MCF 10A (cell line): ENCODE measurements at places on chromosomes 16 and 17.
A peak's percentile ranks its signal among the peaks of the same experiment; 100 is the strongest.

- DNase-seq = no peak
- H3K27me3 ChIP-seq = no peaks in the 10 kb centered on the region
- H3K4me3 ChIP-seq = no peak overlapping the region
- H3K4me1 ChIP-seq = peaks cover 8% of the 10 kb centered on the region
- no peak overlapping the region for H3K27ac ChIP-seq
These were observed 287.3 kb upstream of the AXIN2 start for GRCh38 chr17:65848751-65849150.

DNA sequence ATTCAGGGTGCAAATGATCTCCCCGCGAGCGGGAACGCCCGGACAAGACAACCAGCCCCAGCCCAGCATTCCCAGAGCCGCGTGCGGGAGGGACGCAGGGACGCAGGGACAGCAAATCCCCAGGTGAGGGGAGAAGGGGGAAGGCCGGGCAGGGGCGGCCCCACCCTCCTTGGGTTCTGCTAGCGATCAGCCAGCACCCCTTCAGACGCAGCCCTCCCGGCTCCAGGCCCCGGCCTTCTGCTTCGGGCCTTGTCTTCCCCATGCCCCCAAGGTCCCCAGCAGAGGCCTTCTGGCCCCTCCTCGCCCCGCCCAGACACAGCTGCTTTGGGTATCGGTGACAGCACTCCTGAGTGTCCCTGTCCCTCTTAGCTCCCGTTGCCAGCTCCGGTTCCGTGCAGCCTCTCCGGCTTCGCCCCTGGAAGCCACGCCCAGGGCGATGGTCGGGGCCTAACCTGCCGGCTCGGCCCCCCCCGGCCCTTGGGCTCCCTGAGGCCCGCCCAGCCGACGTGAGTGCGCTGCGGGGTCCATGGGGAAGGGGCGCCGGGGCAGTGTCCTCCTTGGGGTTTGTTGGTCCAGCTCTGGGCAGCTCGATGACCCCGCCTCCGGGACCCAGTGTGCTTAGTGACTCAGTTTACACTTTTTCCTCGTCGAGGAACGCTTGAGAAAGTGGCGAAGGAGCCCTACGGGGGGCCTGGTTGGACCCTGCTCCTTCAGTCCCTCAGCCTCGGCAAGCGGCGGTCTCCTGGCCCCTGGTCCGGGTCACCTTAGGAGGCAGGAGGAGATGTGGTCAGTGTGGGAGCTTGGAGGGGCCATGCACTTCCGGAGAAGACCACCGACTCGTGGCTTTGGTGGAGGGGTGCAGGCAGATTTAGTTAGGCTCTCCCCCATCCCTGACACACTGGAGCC lies 50.5 kb upstream of the AMZ2 start:
- no peak for DNase-seq
- no peak overlapping the region for H3K27ac ChIP-seq
- no peaks in the 10 kb centered on the region for H3K4me1 ChIP-seq
- peaks cover 67% of the 10 kb centered on the region for H3K27me3 ChIP-seq

DNA sequence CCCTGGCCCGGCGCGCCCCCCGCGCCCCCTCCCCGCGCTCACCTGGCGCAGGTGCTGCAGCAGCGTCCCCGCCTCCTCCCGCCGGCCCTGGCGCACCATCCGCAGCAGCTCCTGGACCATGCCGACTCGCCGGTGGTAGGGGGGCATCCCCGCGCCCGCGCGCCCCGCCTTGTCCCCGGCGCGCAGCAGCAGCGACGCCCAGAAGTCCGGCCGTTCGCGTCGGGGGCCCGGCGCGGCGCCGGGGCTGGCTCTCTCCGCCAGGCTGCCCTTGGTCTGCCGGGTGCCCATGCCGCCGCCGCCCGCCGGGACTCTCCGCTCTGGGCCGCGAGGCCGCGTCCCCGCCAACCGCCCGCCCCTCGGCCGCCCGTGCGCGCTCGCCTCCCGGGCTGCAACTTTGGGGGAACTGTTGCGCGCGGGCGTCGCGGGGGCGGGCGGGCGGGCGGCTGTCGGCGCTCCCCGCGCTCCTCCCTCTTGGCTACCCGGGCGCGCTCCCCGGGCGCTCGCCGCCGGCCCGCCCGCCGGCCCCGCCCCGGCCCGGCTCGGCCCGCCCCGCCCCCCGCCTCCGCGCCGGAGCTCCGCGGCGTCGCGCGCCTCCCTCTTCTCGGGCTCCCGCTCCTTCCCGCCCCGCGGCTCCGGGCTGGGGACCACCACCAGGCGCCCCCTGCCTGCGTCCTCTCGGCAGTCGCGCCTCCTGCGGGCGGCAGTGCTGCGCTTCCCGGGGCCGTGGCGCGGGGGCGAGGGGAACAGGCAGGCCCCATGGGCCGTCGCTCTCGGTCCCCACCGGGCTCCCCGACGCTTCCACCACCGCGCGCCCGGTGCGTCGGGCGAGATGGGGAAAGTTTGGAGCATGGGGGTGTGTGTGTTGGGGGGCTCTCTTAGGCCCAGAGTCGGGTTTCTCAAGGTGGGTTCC lies at the start of gene LRRC75A:
Gene LRRC75A (minus strand): TSS at position 491 of the 910 bp plus-strand sequence. CDS start 203 bp downstream, at position 288.
- peaks cover 57% of the 10 kb centered on the region for H3K27me3 ChIP-seq
- no peak within 1 kb of the TSS for H3K27ac ChIP-seq
- peaks cover 11% of the 10 kb centered on the region for H3K4me1 ChIP-seq

- DNase-seq = peak; percentile 5
- peaks cover 11% of the 10 kb centered on the region for H3K4me1 ChIP-seq
- no peaks in the 10 kb centered on the region for H3K27me3 ChIP-seq
- no peaks in the 10 kb centered on the region for H3K36me3 ChIP-seq
- H3K4me3 ChIP-seq = no peak overlapping the region
- no peak overlapping the region for H3K27ac ChIP-seq
These were observed 588 bp downstream of the METTL16 start for GRCh38 chr17:2511138-2511461.

GRCh38 chr16:88599825-88600538 lies 29.8 kb downstream of the ZC3H18 start:
- H3K4me3 ChIP-seq = no peak overlapping the region
- H3K27ac ChIP-seq = no peak overlapping the region
- H3K36me3 ChIP-seq = peaks cover 76% of the 10 kb centered on the region
- H3K27me3 ChIP-seq = no peaks in the 10 kb centered on the region

GRCh38 chr17:79651761-79652160 lies 40.9 kb upstream of the RBFOX3 start:
- no peak overlapping the region for H3K27ac ChIP-seq
- H3K4me3 ChIP-seq = no peak overlapping the region
- DNase-seq = no peak
- no peaks in the 10 kb centered on the region for H3K36me3 ChIP-seq
- H3K4me1 ChIP-seq = no peaks in the 10 kb centered on the region

DNA sequence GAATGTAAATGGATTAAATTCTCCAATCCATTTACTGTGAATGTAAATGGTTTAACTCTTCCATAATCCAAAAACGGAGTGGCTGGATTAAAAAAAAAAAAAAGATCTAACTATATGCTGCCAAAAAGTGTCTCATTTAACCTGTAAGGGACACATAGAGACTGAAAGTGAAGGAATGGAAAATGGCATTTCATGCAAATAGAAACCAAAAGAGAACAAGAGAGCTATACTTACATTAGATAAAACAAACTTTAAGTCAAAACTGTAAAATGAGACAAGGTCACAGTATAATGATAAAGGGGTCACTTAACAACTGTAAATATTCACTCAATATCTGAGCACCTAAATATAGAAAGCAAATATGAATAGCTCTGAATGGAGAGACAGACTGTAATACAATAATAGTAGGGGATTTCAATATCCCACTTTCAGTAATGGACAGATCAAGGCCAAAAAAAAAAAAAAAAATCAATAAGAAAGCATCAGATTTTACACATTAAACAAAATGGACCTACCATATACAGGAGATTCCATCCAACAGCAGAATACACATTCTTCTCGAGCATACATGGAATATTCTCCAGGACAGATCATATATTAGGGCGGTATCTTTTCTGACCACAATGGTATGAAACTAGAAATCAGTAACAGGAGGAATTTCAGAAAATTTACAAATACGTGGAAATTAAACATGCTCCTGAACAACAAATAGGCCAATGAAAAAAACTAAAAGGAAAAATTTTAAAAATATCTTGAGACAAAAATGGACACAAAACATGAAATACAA lies 36.4 kb downstream of the CDR2 start:
- DNase-seq = no peak
- H3K4me1 ChIP-seq = no peaks in the 10 kb centered on the region
- no peaks in the 10 kb centered on the region for H3K27me3 ChIP-seq
- no peak overlapping the region for H3K4me3 ChIP-seq

- H3K4me1 ChIP-seq = no peaks in the 10 kb centered on the region
- H3K36me3 ChIP-seq = no peaks in the 10 kb centered on the region
- H3K4me3 ChIP-seq = no peak overlapping the region
These were observed 94.5 kb downstream of the PCTP start for GRCh38 chr17:55845385-55845784.

DNA sequence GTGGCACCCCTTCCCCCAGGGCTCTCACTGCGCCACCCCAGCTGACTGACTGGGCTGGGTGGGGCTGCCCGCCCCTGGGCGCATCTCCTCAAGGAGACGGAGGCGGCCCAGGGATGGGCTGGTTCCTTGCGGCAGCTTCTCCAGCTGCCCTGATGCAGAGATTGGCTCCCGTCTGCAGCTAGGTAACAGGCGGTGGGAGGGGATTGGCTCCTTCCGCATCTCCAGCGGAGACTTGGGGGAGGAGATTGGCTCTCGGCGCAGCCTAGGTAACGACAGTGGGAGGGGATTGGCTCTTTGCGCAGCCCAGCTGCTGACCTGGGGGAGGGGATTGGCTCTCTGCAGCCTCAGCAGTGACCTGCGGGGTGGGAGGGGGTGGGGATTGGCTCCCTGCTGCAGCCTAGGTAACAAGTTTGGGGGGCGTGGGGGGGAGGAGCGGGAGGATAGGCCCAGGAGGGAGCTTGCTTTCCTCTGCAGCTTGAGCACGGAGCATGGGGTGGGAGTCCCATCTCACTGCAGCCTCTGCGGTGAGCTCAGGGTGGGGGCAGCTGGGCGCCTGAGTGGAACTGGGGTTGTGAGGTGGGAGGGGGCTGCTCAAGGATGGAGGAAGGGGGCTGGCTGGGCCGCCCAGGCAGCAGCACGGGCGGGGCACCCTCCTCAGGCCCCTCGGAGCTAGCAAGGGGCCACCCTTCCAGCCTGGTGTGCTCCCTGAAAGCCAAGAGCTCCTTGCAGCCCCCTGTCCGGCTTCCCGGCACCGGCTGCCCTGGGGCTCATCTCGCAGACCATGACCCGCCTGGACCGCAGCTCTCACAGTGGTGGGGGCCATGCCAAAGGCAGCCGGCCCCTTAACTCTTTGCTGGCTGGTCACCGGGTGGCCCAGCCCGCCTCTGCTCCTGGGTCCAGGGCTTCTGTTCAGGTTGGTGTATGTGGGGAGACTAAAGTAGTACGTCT lies 6.4 kb downstream of the NFE2L1 start:
- peaks cover 67% of the 10 kb centered on the region for H3K4me1 ChIP-seq
- no peaks in the 10 kb centered on the region for H3K27me3 ChIP-seq
- peaks cover 89% of the 10 kb centered on the region for H3K36me3 ChIP-seq
- H3K4me3 ChIP-seq = peak overlapping the region; percentile 91

GRCh38 chr17:50559674-50560184 lies 786 bp upstream of the CACNA1G start:
- peaks cover 31% of the 10 kb centered on the region for H3K27me3 ChIP-seq
- H3K4me3 ChIP-seq = peak overlapping the region; percentile 31
- no peaks in the 10 kb centered on the region for H3K4me1 ChIP-seq
- H3K36me3 ChIP-seq = no peaks in the 10 kb centered on the region
- no peak overlapping the region for H3K27ac ChIP-seq

DNA sequence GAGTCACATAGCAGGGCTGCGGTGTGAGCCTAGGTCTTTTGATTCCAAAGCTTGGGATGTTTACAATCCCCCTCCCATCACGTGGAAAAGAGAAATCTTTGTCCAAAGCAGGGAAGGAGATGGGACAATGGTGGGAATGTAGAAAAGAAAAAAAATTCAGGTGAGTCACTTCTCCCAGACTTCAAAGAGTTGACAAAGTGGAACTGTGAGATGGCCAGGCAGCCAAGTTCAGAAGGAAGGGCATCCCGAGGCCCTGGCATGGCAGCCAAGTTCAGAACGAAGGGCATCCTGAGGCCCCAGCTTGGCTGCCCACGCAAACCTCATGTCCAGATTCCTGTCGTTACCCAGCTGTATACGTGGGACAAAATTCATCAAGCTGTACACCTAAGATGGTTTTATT lies 47.5 kb downstream of the FOXL1 start:
- H3K4me1 ChIP-seq = no peaks in the 10 kb centered on the region
- no peaks in the 10 kb centered on the region for H3K36me3 ChIP-seq
- DNase-seq = no peak
- H3K27me3 ChIP-seq = no peaks in the 10 kb centered on the region
- no peak overlapping the region for H3K27ac ChIP-seq

DNA sequence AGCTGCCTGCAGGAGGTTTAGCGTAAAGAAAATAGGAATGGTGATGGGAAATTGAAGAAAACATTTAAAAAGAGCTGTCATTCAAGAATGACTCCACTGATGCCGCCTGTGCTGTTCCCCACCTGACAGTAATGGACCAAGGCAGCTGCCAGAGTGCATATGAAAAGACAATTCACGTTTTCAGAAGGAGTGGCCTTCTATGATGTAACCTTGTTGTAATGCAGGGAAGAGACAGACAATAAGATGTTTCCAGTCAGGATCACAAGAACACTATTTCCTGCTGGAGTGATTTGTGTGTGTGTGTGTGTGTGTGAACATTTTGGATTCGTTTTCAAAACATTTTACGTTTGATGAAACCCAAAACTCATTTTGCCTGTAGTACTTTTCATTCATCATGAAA lies 203.7 kb downstream of the LGALS9B start:
- H3K36me3 ChIP-seq = peaks cover 30% of the 10 kb centered on the region
- H3K4me3 ChIP-seq = no peak overlapping the region
- H3K27ac ChIP-seq = peak overlapping the region; percentile 82

- H3K4me1 ChIP-seq = peaks cover 15% of the 10 kb centered on the region
- H3K36me3 ChIP-seq = no peaks in the 10 kb centered on the region
- no peak overlapping the region for H3K4me3 ChIP-seq
- no peak for DNase-seq
These were observed 241.4 kb upstream of the DYNLRB2 start for GRCh38 chr16:80299416-80299815.

DNA sequence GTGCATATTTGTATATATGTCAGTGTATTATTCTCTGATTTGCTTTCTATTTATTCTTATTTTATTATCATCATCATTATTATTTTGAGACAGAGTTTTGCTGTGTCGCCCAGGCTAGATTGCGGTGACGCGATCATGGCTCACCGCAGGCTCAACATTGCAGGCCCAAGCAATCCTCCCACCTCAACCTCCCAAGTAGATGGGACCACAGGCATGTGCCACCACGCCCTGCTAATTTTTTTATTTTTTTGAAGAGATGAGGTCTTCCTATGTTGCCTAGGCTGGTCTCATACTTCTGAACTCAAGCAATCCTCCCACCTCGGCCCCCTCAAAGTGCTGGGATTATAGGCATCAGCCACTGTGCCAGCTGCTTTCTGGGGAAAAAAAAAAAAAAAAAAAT lies 8.4 kb upstream of the ARHGAP17 start:
- H3K27me3 ChIP-seq = no peaks in the 10 kb centered on the region
- DNase-seq = no peak
- H3K36me3 ChIP-seq = no peaks in the 10 kb centered on the region
- no peak overlapping the region for H3K4me3 ChIP-seq
- no peak overlapping the region for H3K27ac ChIP-seq
